Left renal pelvis (tissue), 4 donors: ENCODE measurements at places on chromosomes 12 and 14.

GRCh38 chr12:50825372-50825838, 17.3 kb upstream of the TMPRSS12 start:
- peak; percentile 39 for DNase-seq

- no peak for DNase-seq
Measured at GRCh38 chr12:29238822-29239291, 89.8 kb downstream of the FAR2 start.

DNA sequence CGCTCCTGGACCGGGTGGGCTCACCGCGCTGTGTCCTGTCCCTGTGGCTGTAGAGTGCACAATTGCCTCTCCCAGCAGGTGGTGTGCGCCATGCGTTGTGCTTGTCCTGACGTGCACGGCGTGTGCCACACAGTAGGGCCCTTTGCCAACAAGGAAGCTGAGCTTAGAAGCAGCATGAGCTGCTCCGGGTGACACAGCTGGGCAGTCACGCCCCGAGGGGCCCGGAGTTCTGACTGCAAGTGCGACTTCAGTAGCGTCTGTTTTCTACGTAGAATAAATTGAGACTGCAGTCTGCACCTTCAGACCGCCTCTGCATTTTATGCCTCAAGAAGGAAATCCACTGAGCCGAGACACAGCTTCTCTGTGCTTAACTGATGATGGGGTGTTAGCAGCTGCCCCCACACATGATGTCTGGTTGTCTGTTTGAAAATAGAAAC, 81.6 kb downstream of the ADGRD1 start:
- DNase-seq = no peak

- DNase-seq = no peak
Measured at GRCh38 chr14:73744175-73744867, 30.1 kb upstream of the PNMA1 start.

- DNase-seq = no peak
Measured at GRCh38 chr12:93425736-93426411, 15.9 kb downstream of the UBE2N start.

DNA sequence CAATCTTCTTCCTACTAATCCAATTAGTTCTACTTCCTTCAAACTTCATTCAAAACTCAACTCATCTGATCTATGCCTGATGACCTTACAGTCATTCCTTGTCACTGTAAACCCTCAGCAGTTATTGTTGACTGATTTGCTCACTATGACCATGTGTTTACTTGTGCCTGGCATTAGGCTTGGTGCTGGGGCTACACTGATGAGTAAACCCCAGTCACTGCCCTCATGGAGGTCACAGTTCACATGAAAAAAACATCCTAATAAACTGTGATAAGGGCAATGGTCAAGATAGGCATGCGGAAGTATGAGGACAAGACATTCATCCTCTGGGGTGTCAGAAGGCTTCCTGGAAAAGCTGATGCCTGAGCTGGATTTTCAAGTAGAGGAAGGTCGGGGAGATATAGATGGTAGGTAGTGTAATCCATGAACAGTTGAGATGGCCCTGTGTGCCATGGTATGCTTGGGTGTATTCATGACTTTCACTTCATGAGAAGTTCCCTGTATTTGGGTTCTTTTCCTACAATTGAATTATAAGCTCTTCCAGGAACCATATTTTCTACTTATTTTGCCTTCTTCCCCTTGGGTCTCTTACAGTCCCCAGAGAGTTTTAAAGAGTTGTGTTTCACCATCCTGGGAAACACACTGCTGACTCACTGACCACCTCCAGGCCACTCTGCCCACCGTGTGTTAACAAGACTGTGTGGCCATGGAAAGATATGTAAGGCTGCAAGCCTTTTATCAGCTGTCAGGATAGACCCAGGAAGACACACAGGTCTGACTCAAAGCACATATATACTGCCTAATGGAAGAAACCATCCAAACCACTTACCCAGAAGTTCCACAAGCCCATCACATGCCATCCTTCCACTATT, 38.7 kb upstream of the DUSP6 start:
- DNase-seq = no peak

GRCh38 chr14:100864960-100865681, 38.4 kb downstream of the RTL1 start:
- no peak for DNase-seq

DNA sequence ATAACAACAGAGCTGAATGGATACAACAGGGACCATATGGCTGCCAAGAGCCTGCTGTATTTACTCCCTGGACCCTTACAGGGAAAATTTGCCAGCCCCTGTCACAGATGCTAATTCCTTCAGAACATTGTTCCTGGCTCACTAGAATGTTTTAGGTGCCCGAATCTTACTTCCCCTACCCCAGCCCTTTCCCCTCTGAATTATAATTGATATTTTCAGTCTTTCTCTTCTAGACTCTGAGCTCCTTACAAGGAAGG, 235.3 kb downstream of the KSR2 start:
- DNase-seq = no peak

DNA sequence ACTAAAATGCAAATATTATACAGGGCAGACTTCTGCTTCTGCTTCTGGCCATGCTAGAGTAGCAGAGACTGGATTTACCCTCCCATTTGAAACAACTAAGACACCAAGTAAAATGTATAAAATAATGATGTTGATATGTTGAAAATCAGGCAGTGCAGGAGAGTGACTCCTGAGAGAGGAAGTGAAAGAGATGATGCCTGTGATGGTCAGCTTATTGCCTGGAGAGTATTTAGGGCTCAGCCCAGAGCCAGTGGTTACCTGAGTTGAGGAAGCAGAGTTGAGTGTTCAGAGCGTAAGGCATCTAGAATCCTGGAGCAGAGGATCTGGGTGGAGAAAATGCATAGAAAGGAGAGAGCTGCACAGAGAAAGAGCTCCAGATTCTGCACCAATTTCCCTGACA, 131.8 kb upstream of the C14orf180 start:
- DNase-seq = no peak

- DNase-seq = no peak
Measured at GRCh38 chr14:103134919-103135318, 11.7 kb downstream of the TNFAIP2 start.

DNA sequence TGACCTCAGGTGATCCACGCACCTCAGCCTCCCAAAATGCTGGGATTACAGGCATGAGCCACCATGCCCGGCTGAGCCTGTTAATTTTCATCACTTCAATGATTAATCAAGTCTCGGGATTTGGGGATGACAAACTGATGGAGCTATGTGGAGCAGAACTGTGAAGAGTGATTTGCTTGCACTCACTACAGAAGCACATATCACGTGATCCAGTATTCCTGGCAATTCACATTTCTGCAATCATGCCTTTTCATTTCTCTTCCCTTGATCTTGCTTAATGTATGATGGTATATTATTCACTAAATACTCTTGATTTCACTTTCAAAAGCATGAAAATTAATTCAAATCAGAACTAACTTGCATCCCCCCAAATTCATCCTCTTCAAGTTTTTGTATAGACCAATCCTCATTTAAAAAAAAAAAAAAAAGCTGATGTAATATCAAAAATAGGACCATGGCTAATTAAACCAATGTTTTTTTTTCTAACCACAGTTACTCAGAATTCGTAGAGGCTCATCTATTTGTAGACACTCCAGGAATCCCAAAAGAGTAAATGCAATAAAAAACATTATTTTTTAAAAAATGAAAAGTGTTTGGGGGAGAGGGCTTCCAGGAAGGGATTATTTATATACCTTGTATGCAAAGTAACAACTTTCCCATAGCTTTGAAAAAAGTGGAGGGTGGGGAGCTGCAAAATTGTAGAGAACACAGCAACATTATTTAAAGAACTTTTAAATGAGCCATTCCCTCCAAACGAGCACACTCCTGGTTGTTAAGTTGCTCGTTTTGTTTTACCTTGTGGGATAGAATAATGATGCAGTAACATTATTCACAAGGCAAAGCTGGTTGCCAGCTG, 7.0 kb upstream of the ATXN2 start:
- no peak for DNase-seq
